ENCODE measurements at places on chromosomes 2 and 18. TPM values are rescaled to one million over a fixed set of nuclear protein-coding genes. Genes with fewer than 3 reads are reported as not detected.

DNA sequence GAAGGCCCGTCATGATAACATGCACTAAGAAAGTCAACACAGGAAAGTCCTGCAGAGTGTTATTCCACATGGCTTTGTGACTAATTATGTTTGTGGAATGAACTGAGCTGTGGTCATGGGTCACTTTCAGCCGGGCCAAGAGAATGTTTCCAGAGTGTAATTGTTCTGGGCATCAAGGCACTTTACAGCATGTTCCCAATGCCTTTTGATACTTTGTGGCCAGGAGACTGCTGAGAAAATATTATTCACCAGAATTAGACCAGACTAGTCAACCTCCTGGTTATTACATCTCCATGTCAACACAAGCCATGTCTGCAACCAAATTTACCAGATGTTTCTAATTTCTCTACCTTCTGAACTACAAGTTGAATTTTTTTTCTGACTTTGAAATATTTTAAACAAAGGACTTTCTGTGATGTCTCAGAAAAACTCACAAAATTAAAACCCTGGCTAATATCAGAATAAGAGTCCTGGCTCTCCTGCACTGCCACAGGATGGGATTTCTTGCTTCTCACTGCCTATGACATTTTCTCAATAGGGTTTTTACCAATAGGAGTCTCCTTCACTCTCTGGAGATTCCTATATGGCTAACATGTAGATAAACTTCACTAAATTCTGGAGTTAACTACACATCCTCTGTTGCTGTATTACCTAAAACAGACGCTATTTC, 90.6 kb upstream of the WDR75 start:
- DNase-seq: no peak

DNA sequence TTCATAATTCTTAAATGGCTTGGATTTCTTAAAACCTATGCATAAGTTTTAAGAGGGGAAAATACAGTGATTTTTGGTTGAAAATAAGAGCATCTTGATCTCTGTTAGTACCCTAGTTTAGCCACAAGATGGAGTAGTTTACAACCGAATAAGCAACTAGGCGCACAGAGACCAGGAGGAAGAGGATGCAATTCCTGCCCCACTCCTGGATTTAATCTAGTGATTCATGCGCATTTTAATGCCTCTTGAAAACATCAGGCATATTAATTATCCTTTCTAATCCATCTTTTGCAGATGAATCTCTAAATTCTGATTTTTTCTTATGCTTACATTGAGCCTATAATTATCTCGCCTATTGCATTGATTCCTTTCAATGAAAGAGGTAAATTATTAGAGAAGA, 76.7 kb downstream of the MRPS9 start:
- DNase-seq: peak; percentile 36

DNA sequence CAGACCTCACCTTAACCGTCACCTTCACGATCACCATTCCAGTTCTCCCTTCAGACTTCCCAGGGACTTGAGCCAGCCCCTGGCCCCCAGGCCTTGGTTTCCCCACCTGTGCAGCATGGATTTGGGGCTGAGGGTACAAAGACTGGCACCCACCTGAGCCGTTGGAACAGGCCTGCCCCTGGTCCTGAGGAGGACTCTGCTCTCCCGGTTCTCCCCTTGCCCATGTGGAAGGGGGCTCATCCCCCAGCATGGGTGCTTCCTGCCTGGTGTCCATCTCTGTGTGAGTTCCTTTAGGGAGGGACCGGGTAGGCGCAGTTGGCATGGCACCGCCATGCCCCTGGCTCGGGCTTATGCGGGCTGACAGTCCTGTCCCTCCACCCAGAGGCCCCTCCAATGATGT, 10.9 kb upstream of the GPR35 start:
- no peak for DNase-seq

GRCh38 chr2:219987830-219988229, 360.4 kb downstream of the SLC4A3 start:
- no peak for DNase-seq

DNA sequence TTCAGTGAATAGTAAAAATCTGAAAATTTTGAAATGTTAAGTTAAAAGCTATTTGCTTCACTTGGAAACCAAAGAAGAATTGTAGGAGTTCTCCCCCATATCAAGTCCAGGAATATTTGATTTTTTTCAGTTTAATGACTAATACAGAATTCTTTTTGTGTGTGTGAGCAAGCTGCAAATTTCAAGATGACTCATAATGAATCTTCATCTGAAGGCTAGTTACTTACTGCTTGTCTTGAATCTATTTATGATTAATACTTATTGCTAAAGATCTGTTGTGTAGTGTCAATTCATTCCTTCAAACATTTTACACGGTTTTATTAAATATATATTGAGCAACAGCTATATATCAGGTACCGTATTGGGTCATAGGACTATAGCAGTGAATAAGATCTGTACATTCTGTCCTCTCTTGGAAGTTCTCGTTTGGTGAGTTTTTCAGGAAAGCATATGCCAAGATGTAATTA, 47.8 kb upstream of the CAVIN2 start:
- DNase-seq: no peak

GRCh38 chr2:157845081-157845480, 31.0 kb downstream of the ACVR1 start:
- DNase-seq: no peak

DNA sequence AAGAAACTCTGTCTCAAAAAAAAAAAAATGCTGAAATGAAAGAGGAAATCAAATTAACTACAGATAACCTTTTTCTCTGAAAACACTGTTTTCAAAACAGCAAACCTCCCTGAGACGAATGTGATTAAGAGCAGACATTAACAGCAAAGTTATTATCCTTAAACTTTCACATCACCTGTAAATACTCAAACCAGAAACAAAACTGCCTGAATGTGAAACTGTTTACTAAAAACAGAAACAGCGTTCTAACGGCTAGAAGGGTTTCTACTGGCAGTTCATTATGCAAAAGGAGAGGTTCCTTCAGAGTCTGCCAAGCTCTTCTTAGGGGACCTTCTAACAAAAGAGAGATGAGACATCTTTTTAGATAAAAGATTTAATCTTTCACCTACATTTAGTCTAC, 45.9 kb downstream of the PNO1 start:
- DNase-seq: no peak

DNA sequence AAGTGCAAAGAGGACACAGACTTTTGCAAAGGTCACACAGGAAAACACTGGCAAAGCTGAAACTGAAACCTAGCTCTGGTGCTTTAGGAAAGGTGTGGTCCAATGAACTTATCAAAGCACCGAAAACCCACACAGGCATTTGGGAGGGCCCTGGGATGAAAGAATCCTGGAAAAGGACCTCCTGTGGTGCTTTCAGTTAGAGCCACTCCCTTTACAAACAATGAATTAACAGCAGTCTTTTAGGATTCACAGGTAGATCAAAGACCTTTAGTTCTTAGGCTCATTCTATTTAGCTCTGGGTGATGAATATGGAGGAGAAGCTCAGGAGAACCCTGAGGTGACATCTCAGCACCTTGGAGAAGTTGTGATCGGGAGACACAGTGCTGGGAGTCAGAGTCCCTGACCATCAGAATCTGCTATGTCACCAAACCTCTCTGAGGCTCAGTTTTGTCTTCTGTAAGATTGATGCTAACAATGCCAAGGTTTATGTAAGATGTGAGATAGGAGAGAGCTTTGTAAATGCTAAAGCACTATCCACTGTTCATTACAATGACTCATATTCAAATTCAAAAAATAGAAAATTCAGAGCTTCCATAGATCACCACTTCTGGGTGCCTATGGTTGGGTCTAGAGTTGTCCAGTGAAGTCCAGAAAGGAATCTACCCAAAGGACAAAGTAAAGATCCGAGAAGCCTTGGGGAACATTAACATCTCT, 39.3 kb downstream of the VSNL1 start:
- no peak for DNase-seq

- DNase-seq: no peak
Measured at GRCh38 chr2:236415684-236416444, 151.7 kb upstream of the ASB18 start.

GRCh38 chr2:159617646-159618045, 1.3 kb upstream of the BAZ2B start:
- peak; percentile 43 for DNase-seq

- DNase-seq: no peak
Measured at GRCh38 chr2:59701271-59701994, 852.0 kb downstream of the BCL11A start.

- DNase-seq: no peak
Measured at GRCh38 chr2:44883356-44883755, 58.1 kb upstream of the SIX3 start.

DNA sequence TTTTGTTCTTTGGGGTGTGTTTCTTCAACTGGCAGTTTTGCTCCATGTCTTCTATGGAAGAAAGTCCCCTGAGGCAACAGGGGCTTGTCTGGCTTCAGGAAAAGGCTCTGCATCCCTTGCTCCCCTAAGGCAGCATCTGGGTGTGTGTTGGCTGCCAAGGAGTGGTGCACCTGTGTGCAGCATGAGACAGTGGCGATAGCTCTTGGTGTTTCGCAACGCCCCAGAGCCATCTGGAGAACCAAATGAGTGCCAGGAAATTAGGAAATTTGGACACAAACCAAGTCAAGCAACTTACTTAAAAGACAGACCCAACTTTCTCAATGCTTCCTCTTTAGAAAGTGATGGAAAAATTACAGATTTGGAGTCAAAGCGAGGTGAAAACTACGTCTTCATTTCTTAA, 1044.4 kb upstream of the CNTNAP5 start:
- DNase-seq: no peak

DNA sequence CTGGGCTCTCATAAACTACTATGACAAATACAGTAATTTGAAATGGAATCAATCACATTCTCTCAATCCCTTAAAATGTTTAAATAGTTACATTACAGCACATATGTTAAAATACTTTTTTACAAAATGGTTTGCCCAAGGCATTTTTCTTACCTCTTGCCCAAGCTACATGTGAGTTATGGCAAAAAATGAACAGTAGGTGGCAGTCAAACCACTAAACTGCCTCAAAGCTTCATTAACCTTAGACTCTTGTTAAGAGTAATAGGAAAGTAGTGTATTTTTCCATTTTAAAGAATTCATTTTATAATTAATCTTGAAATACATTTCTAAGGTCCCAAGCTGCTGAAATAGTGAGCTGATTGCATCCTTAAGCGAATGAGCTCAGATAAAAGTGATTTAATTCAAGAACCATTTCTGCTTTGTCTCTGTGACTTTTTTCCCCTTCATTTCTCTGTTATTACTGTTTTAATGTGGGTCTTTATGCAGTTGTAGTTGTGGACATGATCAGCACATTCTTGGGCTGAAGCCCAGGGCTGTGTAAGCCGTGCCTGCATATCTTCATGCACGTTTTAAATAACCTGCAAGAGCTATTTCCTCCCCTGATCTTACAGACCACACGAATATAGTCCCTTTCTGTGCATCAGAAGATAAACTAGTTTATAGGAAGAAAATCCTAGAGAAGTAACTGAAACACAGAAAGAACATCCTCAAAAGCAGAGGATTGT, 311.8 kb downstream of the LNPK start:
- peak; percentile 74 for DNase-seq

DNA sequence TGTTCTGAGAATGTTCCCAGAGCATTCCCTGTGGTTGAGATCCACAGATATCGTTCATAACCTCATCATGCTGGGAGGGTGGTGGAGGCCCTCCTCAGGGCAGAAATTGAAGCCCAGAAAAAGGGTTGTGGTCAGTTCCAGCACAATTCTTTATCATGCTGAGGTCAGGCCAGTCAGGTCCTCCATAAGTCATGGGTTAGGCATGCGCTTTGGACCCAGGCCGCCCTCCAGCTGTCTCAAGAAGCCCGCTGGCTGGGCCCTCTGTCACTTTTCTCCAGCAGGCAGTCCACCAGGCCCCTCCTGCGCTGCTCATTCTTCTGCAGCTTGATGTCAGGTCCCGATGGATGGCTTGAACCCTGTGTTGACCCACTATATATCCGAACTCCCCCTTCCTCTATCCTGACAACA, 151.1 kb upstream of the NT5C1B start:
- DNase-seq: no peak

DNA sequence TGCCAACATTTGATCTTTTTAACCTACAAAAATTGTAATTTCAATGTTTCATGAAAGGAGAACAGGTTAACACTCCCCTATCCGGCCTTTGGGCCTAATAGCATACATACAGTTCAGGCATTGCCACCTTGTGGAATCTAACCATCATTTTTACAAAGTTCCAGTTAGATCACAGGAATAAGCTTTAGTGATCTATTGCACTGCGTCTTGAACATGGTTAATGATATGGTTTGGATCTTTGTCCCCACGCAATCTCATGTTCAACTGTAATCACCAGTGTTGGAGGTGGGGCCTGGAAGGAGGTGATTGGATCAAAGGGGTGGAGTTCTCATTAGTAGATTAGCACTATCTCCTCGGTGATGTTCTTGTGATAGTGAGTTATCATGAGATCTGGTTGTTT, 58.2 kb upstream of the NEUROD1 start:
- no peak for DNase-seq

DNA sequence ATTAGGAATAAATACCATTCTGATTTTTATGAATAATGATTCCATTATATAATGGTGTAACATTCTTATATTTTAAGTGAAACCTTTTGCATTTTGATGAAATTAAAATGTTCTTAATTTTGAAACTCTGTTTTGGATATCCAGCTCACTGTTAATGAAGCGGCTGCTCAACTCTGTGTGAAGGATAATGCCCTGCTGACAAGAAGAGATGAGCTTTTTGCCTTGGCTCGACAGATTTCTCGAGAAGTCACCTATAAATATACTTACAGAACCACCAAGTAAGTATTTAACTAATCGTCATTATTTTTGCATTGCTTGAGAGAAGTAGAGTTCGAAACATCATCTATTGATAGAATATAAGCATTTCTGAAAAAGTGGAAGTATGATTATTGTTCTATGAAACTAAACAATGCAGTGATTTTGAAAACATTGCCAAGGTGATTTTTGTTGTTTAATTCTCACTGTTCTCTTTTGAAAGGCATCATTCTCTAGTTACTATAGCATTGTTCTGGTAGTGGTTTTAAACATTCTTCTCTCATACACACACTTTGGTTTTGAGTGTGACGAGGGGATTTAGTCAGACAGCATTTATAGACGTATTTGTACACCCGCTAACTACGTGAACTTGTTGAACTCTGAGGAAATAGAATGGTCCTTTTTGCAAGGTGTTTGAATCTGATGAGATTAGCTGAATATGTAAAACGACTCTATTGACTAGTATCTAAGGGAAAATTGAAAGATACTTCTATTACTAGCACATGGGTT, 21.5 kb downstream of the NAB1 start:
- DNase-seq: no peak

DNA sequence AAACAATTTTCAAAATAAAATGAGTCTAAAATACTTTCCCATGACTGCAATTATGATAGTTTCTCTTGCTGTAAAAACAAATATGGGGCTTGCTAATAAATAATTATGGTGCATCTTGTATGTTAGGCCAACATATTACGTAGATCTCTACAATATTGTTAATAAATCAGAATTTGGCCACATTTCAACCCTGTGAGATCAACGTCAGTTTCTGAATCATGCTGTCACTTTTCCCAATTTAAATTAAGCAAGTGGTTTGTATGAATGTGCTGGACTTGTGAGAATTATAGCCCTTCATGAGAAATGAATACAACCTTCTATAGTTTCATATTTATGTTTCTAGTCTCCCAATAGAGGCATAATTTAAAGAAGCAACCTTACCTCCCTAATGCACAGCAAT, 808.9 kb downstream of the SUCLG1 start:
- no peak for DNase-seq

Gene SP5
- polyA plus RNA-seq: 0.69 TPM

Gene PRKAG3
- not detected for polyA plus RNA-seq

Gene GALR1
- 0.10 TPM for polyA plus RNA-seq

Gene TMEM182
- 10.1 TPM for polyA plus RNA-seq

Gene MALT1
- 33.5 TPM for polyA plus RNA-seq

Gene ZAP70
- polyA plus RNA-seq: 1.2 TPM

Gene IL18RAP
- polyA plus RNA-seq: 0.18 TPM

Gene CTNNA2
- polyA plus RNA-seq: 4.6 TPM

Gene AGXT
- 0.21 TPM for polyA plus RNA-seq

Gene IL1B
- 0.72 TPM for polyA plus RNA-seq

All from right renal pelvis (tissue), 4 donors.